ENCODE measurements at places on chromosomes 16 and 17.

DNA sequence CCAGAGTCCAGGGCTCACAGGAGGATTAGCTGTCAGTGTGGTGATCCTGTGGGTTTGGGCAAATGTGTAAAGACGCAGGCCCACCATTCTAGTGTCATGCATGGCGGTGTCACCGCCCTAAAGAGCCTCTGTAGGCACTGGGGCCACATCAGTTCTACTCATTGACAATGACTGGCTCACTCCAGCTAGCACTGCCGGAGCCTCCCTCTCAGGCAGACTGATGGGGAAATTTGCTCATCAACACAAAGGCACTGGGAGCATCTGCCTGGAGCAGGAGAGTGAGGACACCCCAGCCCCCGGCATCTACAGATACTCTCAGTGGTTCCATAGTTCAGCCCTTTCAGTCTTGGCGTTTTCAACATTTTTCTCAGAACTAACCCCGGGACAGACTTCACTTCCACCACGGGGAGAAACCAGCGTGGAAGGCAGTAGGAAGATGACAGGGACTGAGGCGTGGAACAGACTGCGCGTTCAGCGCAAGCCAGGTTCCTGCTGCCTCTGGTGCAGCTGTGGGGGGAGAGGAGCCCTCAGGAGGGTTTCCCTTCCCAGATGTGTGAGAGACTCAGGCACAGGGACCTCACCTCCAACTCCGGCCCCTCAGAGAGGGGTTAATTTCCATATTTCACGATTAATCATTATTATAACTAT, 256.6 kb downstream of the RBFOX3 start:
- no peak for DNase-seq

DNA sequence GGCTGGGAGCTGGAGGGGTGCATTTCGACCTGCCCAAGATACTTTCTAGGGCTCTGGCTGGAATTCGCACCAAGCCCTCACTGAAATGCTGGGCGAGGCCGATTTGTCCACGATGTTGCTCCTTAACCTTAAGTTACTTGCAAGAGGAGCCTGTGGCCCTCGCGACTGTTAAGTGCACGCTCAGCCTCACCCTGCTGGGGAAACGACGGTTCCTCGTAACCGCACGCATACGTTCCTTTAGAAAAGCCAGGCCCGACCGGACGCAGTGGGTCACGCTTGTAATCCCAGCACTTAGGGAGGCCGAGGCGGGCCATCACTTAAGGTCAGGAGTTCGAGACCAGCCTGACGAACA, 607 bp upstream of the NCOR1 start:
- DNase-seq: no peak

GRCh38 chr17:6019959-6020358, 50.2 kb upstream of the WSCD1 start:
- no peak for DNase-seq

DNA sequence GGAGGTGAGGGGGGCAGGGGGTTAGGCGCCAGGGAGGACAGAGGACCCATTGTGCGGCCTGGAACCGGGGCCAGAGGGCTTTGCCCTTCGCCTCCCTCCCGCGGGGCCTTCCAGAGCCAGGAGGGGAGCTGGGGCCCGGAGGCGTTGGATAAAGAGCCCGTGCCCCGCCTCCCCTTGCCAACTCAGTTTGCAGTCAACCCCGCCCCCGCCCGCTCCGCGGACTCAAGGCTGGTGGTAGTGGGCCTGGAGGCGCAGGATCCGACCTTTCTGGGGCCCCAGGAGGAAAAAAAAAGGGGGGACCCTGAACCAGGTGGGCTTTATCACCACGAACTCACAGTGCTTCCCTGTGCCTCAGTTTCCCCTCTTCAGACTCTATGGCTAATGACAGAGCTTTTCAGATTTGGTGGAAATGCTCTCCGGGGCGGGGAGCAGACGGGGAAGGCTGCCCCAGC, 2.0 kb upstream of the SPHK1 start:
- DNase-seq: no peak

GRCh38 chr17:39150104-39150634, 1.3 kb downstream of the PLXDC1 start:
- no peak for DNase-seq

DNA sequence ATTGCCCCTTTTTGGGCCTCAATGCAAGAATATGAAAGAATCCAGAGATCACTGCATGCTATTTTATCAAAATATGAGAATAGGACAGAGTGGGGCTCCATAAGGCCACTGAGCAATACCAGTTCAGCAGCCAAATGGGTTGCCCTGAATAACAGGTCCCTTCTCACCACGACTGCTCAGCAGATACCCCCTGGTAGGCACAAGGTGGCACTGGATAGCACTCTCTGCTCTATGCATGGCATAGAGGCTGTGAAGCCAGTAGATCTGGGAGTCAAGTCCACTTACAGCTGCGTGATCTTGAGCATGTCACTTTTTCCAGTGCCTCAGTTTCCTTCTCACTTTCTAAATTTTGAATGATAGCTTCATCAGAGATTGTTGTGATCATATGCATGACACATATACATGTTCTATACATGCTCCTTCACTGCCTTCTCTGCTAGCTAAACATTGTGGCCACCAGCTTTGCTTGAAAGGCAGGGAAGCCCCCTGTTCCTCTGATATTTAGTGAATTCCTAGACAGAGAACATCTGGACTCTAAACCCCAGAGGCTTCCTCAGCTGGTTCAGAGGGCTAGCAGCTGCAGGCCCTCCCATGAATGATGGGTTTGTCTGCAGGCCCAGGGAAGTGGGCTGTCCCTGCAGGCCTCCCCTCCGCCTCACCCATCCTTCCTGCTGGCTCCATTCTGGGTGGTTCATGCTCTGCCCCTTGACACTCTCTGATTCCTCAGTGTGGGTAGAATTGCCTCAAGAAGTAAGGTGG, 84.9 kb upstream of the ASIC2 start:
- DNase-seq: no peak
